Adipocyte (in vitro differentiated cells): ENCODE measurements at places on chromosomes 16 and 17.

GRCh38 chr16:84960942-84961341 lies 50.4 kb downstream of the ZDHHC7 start:
- no peak for DNase-seq

- no peak for DNase-seq
Observed at GRCh38 chr16:86996081-86996480, 321.1 kb downstream of the C16orf95 start.

GRCh38 chr17:38442548-38442947 lies 14.3 kb downstream of the ARHGAP23 start:
- DNase-seq: no peak

GRCh38 chr16:85606904-85607303 lies 6.2 kb upstream of the GSE1 start:
- DNase-seq: no peak

DNA sequence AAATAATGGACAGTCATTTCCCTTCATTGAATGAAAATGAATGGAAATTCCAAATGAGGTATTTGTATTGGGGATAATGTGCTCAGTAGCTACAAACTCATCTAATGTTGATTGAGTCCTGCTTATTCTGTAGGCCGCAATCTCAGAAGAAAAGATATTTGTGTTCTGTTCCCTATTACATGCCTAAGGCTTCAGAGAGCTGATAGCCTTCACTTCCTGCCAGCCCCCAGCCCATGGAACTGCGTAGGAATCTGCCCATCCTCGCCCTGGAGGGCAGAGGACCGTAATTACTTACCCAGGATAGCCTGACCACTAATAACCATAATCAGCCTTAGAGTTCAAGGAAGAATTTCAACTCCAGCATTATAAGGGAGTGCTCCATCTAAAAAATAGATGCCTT lies 17.9 kb upstream of the SNTB2 start:
- no peak for DNase-seq

GRCh38 chr16:55668340-55669281 lies 12.8 kb downstream of the SLC6A2 start:
- DNase-seq: peak; percentile 25

GRCh38 chr16:10813099-10813455 lies 5.5 kb downstream of the TVP23A start:
- no peak for DNase-seq

DNA sequence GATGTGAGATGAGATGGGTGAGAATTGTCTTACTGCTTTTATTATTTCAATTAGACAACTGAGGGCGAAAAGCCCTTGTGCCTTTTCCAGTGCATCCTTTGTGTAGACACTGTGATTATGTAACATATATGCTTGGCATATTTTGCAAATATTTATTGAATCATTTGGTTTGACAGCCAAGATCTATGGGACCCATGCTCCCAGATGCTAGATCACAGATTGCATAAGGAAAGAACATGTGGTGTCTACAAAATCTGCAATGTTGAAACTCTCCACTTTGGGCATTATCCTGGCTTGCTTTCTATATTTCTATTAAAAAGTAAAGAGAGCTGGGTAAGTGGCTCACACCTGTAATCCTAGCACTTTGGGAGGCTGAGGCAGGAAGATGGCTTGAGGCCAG lies 4.8 kb upstream of the COG1 start:
- no peak for DNase-seq

DNA sequence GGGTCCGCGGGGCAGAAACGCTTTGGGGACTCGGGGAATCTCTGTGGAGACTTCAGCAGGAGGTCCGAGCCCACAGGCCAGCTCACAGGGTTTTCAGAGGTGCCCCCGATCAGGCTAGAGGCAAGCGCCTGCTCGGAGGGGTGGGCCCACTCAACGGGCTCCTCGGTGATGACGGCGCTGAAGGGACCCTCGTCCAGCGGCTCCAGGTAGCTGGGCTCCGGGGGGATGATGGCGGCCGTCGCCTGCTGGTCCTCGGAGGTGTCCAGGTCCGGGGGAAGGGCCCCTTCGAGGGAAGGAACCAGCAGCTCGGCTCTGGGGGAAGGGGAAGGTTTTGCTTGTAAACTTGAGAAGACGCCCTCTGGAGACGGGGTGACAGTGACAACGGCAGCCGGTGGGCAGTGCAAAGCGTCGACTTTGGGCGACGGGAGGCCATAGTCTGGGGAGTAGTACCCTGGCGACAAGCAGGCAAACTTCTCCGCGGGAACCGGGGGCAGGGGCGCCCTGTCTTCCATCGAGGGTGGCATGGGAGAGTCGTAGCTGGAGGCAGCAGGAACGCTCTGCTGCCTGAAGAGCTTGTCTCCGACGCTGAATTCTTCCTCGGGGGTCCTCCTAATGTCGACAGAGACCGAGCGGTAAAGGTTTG lies 63.2 kb downstream of the ZNF778 start:
- DNase-seq: no peak

DNA sequence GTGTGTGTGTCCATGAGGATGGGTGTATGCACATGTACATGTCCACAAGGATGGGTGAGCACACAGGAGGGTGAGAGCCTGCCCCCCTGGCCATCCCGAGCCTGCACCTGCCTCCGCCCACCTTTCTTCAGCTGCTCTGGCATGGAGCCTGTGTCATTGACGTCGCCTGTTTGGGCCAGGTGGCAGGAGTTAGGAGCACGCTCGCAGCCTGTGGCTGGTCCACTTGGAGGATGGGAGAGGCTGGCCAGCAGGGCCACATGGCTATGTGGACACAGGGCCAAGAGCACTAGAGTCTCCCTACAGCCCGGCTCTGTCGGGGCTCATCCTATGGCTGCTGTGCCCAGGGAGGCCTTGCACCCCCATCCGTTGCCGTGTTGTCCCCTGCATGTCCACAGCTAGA lies 21.4 kb downstream of the BAHCC1 start:
- DNase-seq: no peak

DNA sequence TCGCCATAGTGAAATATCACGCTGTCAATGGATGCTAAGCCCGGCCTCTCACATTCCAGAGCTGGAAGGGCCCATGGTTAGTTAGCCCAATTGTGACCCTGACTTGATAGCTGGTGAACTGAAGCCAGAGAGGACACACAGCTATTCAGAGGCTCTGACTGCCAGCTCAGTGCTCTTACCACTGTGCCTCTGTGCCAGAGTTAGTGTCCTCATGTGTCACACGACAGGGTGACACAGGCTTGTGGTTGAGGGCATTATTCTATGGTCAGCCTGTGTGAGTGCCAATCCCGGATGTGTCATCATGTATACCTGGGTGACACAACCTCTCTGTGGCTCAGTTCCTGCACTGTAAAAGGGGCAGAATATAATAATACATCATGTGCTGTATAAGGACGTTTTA lies 2.5 kb upstream of the MT1X start:
- DNase-seq: no peak

DNA sequence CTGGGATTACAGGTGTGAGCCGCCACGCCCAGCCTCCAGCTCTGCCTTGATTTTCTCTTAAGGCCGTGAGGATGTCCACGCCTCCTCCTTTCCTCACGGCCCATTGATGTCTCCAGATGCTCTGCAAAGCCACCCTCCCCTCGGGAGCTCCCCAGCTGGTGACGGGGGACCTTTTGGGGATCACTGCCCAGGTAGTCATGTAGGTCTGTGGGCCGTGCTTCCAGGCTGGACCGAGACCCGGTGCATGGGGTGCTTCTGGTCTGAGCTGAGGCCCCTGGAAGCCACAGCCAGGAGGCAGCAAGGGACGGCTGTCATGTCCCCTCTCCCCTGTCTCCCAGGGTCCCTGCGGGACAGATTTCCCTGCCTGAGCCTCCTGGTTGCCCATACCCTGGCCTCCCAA lies 277.8 kb downstream of the SEC14L1 start:
- no peak for DNase-seq

DNA sequence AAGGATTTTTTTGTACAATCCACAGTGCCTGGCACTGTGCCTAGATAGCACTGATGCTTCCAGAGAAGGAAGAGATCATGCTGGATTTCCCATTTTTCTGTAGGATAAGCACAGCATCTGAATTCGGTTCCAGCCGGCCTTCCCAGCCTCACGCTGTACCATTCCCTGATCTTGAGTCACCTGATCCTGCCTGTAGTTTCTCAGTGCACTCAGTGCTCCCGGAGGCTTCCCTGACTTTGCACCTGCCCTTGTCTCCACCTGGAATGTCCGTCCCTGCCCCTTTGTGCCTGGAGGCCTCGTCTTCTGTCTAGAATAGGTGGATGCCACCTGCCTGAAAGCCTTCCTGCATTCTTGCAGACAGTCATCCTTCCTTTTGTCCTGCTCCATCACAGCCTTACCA lies 179.9 kb downstream of the CCDC182 start:
- DNase-seq: no peak

DNA sequence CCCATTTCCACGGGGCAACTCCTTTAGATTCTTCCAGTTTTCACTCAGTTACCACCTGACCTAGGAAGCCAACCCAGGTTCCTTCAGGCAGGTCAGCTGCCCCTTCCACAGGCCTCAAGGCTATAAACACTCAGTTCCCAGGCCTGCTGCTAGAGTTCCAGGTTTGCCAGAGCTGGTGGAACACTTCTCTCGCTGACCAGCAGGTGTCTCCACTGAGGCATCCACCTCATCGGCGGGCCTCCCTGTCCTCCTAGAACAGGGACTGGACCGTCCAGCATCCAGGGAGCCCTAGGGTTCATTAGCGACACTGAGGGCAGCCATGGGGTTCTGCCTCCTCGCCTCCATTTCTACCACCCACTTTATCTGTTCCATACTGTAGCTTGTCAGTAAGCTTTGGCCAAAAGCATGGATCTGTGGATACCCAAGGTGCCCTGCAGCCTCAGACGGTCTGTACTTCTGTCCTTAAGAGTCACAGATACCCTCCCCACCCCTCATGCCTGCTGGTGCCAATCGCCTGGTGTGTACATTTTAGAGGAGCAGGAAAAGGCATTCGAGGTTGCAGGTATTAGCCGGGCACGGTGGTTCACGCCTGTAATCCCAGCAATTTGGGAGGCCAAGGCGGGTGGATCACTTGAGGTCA lies 29.0 kb downstream of the PIMREG start:
- peak; percentile 84 for DNase-seq

DNA sequence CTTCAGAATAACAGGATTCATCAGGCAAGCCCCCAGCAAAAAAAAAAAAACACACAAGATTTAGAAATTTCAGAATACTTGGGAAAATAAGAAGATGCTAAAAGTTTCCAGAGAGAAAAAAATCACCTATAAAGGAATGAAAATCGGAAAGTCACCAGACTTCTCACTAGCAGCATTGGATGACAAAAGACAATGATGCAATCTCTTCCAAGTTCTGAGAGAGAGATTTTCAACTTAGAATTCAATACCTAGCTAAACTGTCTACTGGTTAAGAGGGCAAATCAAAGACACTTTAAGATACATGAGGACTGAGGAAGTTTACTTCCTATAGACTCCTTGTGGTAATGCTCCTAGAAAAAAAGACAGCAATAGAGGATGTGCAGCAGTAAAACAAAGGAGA lies 23.9 kb upstream of the TNS4 start:
- no peak for DNase-seq

GRCh38 chr17:43033948-43034881 lies 9.2 kb downstream of the RND2 start:
- DNase-seq: no peak

- no peak for DNase-seq
Observed at GRCh38 chr16:49348408-49349176, 25.0 kb upstream of the C16orf78 start.

DNA sequence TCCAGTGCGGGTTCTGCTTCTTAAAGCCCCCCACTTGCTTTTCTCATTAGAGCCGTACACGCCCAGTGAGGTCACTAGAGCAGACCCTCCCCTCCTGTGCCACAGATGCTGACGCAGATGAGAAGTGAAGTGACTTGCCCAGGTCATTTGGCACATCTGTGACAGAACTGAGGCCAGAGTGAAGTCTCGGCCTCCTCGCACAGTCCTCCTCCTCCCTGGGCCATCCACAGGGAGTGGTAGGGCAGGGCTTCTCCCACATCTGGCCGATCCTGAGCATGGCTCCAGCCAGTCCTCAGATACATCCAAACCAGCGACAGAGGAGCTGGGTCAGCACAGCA lies 15.3 kb upstream of the TBX2 start:
- no peak for DNase-seq

DNA sequence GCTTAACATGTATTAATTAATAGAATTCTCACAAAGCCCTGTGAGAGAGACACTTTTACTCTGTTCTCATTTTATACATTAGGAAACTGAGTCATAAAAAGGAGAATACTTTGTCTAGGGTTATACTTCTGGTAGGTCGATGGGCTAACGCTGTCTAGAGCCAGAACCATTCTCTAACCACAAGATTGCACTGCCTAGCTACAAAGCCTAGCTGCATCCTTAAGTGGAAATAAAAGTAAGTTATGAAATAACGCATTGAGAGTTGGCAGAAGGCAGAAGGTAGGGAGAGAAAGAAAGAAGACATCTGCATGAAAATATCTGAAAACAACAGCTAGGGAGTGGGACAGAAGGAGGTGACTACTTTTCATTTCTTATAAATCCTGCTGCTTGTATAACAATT lies 33.2 kb downstream of the IRX6 start:
- no peak for DNase-seq

GRCh38 chr17:40071313-40072039 lies 8.7 kb downstream of the THRA start:
- peak; percentile 14 for DNase-seq

DNA sequence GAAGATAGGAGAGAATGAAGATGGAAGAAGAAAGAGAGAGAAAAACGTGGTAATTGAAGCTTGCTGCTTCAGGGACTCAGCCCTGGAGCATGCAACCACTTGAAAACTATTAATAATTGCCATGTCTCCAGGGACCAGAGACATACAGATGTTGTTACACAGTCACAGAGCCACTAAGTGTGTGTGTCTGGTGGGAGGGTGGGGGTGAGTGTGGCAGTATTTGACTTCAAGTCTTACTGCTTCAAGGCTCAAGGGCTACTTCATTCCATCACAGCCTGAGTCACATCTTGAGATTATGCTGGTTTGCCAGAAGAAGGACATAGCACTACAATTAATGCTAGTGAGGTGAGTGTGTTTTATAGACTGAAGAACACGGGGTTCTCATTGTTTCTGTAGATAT lies 202.2 kb downstream of the CDH8 start:
- no peak for DNase-seq

GRCh38 chr17:10614536-10615155 lies 42.5 kb downstream of the MYH3 start:
- peak; percentile 82 for DNase-seq

GRCh38 chr16:85765767-85766166 lies 14.9 kb upstream of the C16orf74 start:
- DNase-seq: no peak

DNA sequence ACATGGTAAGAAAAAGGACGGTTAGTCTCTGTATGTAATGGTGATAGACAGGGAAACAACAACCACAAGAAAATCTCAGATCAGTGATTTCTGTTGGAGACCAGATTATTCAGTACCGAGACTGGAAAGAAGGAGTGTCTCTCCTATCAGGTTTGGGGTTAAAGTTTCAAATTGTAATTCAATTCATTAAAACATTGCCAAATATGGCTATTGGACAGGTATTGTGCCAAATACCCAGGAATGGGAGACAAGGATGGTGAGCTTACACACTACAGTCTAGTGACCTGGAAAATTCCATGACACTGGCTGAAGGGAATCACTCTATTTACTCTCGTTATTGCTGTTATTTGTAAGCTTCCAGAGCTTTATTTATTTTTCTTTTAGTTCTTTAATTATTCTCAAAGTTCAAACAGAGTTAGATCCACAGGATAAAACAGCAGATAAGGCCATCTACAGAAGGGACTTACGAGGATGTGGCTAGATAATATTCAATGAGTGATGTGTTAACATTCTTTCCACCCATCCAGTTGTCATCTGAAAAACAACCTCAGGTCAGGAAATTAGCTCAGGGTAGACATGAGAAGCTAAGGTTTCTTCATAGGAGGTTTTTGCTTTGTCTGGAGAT lies 25.1 kb upstream of the MMD start:
- DNase-seq: no peak
